ENCODE measurements at places on chromosomes 7 and 10. TPM values are rescaled to one million over a fixed set of nuclear protein-coding genes. Genes with fewer than 3 reads are reported as not detected.
A peak's percentile ranks its signal among the peaks of the same experiment; 100 is the strongest.

CYP3A5 gene
- 13.1 TPM for total RNA-seq

DNA sequence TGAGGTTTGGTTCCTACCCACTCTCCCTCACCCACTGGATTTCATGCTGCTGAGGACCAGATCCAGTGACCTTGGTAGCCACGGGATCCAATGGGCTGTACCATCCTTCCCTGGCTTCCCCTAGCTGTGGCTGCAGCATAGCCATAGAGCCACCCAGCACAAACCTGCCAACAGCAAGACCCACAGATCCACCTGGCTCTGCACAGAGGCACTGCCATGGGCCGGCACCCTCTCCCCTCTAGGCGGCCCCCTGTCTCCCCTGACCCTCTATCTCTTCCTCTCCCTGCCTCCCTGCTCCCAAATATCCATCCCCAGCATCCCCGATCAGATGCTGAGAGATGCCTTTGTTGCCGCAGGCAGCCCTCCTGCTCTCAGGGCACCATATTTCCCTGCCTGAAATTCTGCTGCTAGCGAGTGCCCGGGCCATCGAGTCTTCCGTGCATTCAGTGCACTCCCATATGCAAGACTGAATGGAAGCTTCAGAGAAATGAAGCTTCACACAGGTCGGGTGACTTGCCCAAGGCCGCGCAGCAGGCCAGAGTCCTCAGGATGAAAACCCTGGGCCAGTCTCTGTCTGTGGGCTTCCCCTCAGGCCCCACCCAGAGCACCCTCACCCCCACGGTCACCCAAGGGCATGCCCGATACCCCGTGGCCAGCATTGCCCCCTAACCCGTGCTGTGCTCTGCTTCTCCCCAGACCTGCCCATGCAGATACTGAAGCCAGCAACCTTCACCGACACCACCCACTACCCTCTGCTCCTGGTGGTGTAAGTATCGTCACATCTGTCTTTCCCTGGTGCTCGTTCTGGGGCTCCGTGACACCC lies 130.8 kb downstream of the PAXIP1 start:
- no peak for DNase-seq

DNA sequence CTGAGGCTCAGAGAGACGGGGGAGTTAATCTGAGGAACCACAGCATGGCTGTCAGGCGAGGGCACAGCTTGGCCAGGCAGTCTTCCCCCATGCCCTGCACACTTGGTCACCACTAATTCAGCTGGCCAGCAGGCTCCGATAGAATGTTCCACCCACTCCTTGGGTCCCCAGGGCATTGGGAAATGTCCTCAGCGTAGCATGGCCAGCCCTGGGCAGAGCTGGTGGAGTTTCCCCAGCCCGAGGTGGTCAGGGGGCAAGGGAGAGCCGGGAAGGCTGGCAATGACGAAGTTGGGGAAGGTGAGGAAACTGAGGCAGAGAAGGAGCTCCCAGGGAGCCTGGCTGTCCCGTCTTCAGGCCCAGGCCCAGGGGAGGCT lies 12.1 kb upstream of the GRIFIN start:
- no peak for DNase-seq

- DNase-seq: no peak
These were observed 158.0 kb downstream of the C7orf25 start for GRCh38 chr7:42753811-42754363.

MRLN gene
- total RNA-seq: not detected

- no peak for DNase-seq
These were observed 55.9 kb downstream of the CREB3L2 start for GRCh38 chr7:137946011-137946410.

GRCh38 chr7:98387131-98387530 lies 13.8 kb downstream of the BAIAP2L1 start:
- no peak for DNase-seq

GRCh38 chr10:77827366-77827765 lies 99.2 kb downstream of the DLG5 start:
- DNase-seq: no peak

- DNase-seq: no peak
These were observed 83.2 kb downstream of the CAMK1D start for GRCh38 chr10:12432402-12433189.

GRCh38 chr7:3267966-3268690 lies 32.9 kb upstream of the SDK1 start:
- peak; percentile 21 for DNase-seq

NPC1L1 gene
- 0.35 TPM for total RNA-seq

Measured in renal cortical epithelial cell (primary cell).